ENCODE measurements at places on chromosomes 7 and 10.

DNA sequence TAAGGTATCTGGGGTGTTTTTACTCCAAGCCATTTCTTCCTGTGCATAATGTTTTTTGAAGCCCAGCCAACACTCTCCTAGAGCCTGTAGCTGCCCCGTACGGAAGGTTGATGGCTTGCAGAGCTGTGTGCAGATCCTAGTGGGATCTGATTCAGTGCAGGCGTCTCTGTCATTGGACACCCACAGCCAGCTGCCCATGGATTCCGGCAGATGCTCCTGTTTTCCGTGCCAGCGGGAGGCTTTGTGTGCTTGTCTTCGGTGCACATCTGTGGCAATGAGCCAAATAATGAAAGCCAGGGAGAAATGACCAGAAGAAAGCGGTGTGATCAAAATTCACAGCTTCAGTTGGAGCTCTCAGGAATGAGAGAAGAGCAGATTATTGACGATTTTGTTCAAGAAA lies 426.4 kb downstream of the TYW1 start:
- DNase-seq = no peak

DNA sequence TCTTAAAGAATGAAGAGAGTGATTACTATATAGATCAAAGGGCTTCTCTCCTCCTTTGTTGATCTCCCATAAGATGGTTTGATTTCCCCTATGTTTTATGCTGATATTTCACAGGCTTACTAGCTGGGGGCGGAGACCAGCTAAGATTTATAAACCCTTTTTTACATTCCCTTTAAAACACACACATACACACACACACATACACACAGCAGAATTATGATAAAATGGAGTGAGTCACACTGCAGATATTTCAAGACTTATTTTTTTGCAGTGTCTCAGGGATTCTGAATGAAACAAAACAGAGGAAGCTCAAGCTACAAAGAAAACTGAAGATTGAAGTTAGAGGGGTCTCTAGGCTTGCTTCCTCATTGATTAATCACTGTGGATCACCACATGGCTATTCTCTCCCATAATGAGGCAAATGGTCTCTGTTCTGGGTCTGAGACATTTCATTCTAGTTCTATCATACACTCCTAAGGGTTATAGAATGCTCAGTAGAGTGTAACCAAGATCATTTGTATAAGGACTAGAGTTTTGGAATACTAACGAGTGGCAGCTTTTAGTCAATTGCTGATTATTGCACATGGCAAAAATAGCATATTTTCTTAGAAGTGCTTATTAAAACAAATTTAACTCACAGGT lies 18.6 kb downstream of the INA start:
- DNase-seq = no peak

- no peak for DNase-seq
These were observed 63.7 kb upstream of the OPALIN start for GRCh38 chr10:96422525-96422924.

DNA sequence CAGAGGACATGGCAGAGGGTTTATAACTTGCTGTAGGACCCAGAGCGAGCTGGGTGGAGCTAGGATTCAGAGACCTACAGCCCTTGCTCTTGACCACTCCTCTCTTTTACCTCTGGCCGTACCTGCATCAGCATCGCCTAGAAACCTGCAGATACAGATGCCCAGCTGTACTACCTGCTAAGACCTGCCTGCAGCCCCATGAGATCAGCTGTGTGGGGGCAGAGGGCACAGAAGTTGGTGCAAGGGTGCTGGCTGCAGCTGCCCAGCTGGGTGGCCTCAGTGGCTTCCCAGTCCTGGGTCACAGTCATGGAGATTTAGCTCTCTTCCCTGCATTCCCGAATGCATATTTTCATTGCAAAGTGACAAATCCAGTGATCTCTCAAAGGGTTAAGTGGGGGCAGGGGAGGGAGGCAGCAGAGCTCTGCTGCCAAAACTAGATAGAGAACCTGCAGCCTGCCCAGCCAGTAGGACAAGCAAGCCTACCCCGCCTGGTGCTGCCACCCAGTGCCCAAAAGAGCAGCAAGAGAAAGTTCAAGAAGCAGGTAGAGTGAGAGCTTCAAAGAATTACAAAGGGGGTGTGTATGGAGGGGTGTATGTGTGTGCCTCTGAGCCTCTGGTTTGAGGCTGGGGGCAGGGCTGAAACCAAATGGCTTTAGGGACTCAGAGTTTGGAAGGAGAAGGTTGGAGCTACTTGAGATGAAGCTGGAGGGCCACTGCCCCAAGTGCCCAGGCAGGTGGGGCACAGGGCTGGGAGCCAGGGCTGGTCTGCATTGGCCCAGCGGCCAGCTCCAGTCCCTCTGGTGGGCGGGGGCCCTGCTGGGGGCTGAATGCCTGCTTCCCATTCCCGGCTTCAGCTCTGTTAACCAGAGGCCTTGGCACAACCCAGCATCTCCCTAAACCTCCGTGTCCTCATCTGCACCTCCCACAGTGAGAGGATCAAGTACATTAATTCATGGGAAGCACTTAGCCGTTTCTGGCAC lies 6.9 kb downstream of the FAM241B start:
- DNase-seq = peak; percentile 32

- DNase-seq = no peak
These were observed 151.0 kb upstream of the NEBL start for GRCh38 chr10:21048068-21048467.

GRCh38 chr10:17668435-17669184 lies 24.7 kb downstream of the STAM start:
- DNase-seq = no peak

DNA sequence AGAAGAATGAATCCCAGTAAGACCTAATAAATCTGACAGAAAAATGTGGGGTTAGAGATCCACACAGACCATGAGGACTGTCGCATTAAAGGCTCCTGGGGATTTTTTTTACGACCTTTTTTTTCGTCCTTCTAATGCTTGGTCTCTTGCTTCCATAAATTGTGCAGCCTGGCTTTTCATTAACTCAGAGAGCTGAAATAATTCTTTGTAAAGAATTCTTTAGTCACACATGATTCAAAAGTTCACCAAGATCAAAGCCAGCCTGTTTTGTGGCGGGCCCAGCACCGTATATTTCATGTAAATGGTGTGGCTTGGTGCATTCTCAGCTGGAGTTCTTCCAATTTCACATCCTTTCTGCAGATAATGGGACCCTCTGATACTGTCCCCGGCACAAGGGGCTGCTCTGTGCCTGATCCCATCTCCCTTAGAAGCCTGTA lies 206.6 kb upstream of the BMPER start:
- no peak for DNase-seq

GRCh38 chr10:716821-717220 lies 27.4 kb upstream of the DIP2C start:
- DNase-seq = no peak

DNA sequence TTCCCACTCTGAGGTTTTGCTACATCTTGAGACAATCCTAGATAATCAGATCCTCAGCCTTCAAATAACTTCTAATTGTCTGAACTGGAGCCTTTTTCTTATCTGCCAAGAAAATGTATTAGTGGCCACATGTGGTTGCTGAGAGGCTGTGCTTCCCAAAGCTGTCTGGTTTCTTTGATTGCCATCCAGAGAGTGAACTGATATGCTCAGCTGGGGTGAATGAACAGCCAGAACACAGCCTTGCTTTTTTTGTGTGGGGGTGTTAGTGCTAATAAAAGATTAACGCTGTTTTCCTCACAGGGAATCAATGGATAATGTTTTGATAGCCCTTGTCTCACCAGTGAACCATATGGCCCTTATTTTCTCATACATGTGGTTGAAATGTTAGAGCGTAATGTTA lies 66.9 kb downstream of the BBS9 start:
- no peak for DNase-seq

- DNase-seq = no peak
These were observed 875.5 kb downstream of the NRG3 start for GRCh38 chr10:82750538-82750937.

GRCh38 chr10:85667638-85668233 lies 698.9 kb downstream of the GRID1 start:
- DNase-seq = no peak

- DNase-seq = no peak
These were observed 396 bp upstream of the TAF5 start for GRCh38 chr10:103367379-103367781.

DNA sequence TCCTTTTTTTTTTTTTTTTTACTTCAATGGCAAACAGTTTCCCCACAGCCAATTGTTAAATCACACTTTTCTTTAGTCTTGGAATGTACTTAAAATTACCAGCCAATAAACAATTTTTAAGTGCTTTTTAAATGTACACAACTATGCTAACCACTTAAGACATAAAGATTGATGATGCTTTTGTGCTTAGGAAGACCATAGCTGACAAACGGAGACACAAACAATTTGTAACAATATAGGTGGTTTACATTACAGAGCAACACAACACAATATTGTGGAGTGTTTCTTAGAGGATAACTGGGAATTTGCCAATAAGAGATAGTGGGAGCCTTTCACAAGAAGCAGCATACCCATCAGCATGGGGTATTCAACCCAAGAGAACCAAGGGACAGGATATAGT lies 798.5 kb upstream of the IGFBP3 start:
- DNase-seq = no peak

DNA sequence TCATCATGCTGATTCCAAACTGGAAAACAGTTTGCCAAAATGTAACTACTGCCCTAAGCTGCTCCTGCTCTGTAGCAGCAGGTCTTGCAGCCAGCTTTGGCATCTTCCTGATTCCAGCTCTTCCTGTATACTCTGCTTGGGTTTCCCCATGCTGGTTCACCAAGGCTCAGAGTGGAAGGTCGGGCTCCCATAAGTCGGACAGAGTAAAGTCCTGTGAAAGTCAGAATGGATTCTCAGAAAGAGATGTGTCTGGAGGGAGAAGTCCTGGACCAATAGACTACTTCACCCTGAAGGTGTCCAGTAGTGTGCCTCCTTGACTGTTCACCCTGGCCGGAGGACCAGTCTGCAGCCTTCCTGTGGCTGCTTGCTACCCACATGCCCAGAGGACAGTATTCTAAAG lies 93.8 kb downstream of the STRA8 start:
- no peak for DNase-seq

- DNase-seq = no peak
These were observed 7.4 kb downstream of the ZNF488 start for GRCh38 chr10:47376522-47377220.

- peak; percentile 28 for DNase-seq
These were observed 88.1 kb downstream of the BTAF1 start for GRCh38 chr10:92011560-92012214.

DNA sequence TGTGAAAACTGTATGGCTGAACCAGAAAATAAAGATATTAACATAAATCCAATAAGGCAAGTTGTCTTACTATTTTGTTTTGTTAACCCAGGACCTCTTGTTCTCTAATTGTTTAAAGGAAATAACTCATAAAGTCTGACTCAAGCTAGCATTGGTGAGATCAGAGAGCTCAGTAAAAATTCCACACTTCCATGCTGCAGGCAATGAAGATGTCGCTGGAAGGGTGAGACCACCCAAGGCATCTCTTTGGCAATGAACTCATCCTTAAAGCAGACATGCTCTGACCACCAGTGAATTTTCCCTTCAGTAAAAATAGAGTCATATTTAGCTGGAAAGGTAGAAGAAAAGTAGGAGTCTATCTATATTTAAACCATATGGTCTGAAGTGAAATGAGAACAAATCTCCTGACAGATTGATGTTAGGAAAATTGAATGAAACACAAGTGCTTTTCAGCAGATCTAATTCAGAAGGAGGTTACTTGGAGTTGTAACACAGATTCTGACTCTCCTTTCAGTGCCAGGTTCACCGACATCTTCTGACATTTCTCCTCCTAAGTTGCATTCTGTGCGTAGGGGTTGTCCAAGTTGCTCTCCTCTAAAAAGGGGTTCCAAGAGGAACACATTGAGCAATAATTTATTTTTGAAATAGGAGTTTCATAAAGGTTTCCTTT lies 32.8 kb upstream of the VIPR2 start:
- DNase-seq = no peak

GRCh38 chr7:55429835-55430499 lies 64.8 kb downstream of the LANCL2 start:
- no peak for DNase-seq

- DNase-seq = no peak
These were observed 826.4 kb downstream of the LRMDA start for GRCh38 chr10:76257816-76258215.

GRCh38 chr10:131082201-131082850 lies 229.2 kb downstream of the TCERG1L start:
- no peak for DNase-seq

- DNase-seq = no peak
These were observed 287.9 kb upstream of the NEBL start for GRCh38 chr10:21184984-21185383.

Data from NB4 (cell line).